ENCODE measurements at places on chromosomes 13 and 19.
A peak's percentile ranks its signal among the peaks of the same experiment; 100 is the strongest.

GRCh38 chr19:37964109-37964508 lies 57.1 kb downstream of the SIPA1L3 start:
- DNase-seq = no peak

DNA sequence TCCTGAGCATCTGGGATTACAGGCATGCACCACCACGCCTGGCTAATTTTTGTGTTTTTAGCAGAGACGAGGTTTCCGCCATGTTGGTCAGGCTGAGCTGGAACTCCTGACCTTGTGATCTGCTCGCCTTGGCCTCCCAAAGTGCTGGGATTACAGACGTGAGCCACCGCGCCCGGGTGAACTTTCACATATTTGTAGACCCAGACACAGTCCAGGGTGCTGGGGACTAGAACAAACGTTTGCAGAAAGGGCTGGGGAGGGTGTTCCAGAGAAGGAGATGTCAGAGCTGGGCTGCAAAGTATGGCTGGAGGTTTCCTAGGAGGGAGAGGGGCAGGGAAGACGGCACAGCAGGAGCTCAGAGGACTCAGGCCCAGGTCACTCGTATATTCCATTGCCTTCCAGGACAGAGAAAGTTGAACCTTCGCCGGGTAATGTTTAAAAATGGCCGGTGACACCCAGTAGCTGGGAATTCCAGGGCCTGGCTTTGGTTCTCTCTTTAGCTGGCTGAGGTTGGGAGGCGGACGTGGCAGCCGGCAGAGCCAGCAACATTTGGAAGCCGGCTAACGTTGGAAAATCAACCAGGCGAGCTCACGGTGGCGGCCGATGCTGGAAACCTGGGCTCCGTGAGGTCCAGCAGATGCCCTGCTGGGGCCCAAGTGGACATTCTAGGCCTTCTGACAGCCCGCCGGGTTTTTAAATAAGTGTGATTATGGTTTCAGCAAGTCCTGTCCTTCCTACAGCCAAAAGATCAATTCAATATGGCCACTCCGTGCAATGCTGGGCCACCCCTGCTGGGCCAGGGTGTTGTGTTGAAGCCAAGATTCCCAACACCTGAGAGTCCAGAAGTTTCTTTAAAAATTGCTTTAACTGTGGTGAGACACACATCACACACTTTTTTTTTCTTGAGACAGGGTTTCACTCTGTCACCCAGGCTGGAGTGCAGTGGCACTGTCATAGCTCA lies 41.5 kb downstream of the NFIC start:
- no peak for DNase-seq

DNA sequence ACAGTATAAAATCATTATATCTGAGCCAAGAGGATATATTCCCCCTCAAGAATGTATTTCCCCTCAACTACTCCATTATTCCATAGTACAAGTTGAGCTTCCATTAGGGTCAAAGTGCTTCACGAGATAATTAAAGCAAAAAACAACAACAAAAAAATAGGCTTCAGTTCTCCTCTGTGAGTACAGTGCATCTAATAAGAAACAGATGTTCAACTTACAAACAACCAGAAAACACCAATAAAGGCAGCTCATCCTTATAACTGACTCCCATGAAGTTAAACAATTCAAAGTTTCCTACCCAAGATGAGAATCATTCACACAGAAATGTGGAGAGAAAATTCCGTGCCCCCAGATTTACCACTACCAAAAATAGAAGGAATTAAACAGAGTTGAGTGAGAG lies 854.4 kb downstream of the PCDH9 start:
- DNase-seq = no peak

DNA sequence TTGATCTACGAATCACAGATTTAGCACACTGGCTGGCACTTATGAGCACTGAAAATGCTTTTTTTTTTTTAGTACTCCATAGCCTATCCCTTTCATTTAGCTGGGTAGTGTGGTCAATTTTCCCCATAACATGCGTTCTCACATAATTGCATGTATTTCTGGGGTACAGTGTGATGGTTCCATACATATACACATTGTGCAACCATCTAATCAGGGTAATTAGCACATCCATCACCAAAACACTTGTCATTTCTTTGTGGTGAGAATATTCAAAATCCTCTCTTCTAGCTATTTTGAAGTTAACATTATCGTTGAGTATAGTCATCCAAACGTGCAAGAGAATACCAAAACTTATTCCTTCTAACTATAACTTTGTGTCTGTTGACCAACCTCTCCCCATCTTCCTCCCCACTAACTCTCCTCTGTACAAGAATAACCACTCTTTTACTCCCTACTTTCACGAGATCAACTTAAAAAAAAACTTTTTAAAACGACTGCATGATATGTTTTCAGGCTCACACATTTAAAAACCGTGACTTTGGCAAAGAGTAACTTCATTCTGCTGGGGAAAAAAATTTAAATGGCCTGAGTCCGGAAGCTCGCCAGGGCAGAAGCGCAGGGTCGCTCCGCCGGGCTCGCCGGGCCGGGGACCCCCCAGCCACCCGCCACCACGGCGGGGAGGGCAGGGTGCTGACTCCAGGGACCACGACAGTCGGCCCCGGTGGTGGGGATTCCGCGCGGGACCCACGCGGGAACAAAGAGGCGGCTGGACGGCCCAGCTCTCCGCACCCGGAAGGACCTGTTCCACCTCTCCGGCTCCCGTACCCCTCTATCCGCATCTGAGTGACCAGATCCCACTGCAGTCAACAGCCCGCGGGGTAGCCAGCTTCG lies 868 bp upstream of the UBAC2 start:
- no peak for DNase-seq

DNA sequence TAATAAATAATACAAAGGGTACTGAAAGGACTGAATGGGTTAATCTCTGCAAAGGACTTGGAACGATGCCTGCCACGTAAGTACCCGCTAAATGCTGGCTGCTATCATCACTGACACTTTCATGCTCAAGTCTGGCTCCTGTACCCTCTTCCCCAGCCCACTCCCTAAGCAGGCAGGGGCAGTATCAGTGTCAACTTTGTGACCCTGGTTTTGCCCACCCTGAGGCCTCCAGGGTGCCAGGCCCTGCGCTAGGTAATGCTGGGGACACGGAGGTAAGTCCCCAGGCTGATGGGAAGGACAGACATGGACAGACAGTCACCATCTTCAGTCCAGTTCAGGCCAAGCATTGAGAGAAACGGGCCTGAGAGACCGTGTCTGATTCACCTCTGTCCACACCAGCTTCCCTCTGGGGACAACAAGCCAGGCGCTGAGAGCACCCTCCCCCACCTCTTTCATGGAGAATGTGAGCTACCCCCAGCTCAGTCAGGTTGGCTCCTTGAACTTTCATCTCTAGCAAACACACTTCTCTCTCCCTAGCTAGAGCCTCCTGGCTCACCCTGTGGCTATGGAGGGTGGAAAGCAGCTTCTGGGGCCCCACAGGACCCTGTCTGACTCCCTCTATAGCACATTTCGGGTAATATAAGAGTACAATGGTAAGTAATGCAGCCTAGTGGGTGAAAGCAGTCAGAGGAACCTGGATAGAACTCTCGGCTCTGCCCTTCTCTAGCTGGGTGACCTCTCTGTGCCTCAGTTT lies 800 bp downstream of the ETFB start:
- DNase-seq = peak; percentile 33

DNA sequence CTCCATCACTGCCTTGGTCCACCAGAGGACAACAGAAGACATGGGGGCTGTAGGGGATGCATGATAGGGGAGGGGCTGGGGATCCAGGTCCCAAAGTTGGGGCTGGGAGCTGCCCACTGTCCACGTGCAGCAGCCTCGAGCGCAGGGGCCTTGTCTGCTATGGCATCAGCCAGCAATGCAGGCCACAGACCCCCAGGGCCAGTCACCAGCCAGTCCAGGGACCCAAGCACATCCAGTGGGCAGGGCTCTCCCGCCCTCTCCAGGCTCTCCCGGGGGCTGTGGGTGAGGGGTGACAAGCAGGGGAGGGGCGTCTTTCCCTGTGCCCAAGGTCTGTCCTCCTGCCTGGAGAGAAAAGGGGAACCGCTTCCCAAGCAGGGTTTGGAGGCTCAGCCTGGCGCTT lies 32.8 kb downstream of the PEPD start:
- DNase-seq = no peak

GRCh38 chr13:97753942-97754670 lies 199.4 kb upstream of the IPO5 start:
- DNase-seq = no peak

GRCh38 chr13:71860547-71861138 lies 6.4 kb downstream of the DACH1 start:
- no peak for DNase-seq

DNA sequence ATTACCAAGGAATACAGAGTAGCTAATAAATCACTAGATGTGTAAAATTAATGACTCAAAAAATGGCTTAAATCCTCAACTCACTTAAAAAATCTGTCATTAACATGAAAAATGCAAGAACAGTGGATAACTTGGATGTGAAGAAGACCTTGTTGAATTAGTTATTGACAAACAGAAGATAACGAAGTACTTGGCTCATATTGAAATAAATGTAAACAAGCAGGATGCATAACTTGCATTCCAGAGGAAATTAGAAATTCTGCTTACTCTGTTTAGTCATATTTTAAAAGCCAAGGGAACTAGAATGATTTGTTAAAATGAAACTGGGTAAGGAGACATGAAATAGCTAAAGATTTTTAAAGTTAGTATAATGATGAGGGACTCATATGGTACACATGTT lies 1812.2 kb downstream of the PCDH9 start:
- DNase-seq = no peak

- DNase-seq = no peak
These were observed 86.3 kb downstream of the LRCH1 start for GRCh38 chr13:46639033-46639981.

DNA sequence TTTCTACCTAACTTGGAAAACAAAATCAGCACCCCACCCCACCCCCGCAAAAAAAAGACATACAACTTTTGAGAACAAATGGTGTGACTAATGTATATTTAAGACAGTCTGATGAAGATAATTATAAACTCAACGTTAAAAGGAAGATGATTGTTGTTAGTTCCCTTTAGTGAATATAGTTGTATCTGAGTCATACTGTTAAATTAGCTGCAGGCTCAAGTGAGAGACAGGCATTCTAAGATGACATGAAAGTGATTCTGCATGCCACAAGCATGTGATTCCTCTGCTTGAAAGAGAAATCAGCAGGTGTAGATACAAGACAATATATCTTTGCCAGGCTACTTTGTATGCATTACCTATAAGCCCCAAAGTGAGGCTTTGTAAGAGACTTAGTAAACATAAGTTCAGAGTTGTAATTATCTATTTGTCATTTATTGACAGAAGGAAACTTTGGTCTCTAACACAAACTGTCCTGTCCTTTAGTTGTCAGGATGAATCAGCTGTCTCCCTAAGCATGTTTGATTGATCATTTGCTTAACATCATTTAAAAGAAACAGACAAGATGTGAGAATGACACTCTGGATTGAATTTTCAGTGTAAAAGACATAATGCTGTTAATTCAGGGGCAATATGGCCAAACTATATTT lies 319.4 kb upstream of the HTR2A start:
- no peak for DNase-seq

DNA sequence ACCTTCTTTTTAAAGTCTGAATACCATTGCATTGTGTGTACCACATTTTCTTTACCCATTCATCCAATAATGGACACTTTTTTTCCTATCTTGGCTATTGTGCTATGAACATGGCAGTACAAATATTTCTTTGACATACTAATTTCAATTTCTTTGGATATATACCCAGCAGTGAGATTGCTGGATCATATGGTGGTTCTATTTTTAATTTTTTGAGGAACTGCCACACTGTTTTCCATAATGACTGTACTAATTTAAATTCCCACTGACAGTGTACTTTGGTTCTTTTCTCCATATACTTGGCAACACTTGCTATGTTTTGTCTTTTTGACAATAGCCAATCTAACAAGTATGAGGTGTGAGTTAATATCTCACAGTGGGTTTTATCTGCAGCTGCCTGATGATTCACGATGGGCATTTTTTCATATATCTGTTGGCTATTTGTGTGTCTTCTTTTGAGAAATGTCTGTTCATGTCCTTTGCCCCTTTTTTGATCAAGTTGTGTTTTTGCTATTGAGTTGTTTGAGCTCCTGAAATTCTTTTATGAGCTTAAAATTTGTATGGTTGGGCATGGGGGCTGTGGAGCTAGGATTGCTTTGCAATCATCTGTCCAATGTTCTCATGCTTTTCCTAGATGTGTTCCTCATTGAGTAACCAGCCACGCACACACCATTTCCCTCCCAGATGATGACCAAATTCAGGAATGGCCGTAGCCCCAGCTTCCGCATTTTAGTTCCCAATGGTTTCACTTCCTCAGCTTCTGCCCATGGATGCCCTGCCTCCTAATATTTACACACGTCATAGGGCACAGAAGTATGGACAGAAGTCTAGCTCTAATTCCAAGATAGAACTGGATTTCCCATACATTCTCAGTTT lies 380.0 kb upstream of the SGCG start:
- no peak for DNase-seq

- no peak for DNase-seq
These were observed 7.5 kb upstream of the OR10H5 start for GRCh38 chr19:15779756-15780476.

DNA sequence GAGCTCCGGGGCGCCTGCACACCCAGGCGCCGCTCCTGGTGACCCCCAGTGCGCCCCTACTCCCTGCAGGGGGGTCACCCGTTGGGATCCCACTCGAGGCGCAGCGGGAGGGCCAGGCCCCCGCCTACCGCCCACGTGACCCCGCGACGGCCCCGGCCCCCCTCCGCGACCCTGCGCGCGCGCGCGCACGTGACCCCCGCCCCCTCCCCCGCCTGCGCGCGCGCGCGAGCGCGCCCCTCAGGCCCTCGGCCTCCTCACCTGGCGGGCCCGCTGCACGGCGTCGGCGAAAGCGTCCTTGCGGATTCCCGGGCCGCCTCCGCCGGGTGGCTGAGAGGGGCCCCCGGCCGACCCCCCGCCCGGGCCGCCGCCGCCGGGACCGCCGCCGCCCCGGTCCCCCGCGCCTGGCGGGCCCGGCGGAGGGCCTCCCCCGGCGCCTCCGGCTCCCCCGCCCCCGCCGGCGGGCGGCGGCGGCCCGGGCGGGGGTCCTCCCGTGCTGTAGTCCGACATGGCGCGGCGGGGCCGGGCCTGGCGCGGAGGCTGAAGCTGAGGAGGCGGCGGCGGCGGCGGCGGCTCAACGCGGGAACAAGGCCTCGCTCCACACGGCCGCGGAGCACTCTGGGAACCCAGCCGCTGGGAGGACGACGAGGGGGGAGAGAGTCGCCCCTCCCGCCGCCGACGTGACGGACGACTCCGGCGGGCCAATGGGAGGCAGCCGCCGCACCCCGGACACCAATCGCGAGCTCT lies at the start of gene KHSRP:
KHSRP (minus strand) TSS at position 617 of the 744 bp plus-strand sequence; CDS start at position 507, 110 bp downstream.
- DNase-seq = peak; percentile 34

DNA sequence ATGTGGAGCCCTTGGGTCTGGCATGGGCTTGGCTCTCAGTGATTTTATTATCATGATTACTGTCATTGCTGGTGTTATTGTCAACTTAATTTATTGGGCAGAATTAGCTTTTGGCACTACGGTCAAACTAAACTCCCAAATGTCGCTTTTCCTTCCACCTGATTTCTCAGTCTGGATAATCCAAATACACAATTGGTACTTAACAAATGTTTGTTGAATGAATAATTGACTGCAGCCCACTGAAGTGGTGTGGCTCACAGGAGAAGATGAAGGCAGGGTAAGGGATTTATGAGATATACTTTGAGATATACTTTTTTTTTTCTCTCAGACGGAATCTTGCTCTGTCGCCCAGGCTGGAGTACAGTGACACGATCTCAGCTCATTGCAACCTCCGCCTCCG lies 1.5 kb downstream of the COLGALT1 start:
- no peak for DNase-seq

- DNase-seq = no peak
These were observed 752 bp upstream of the HAS1 start for GRCh38 chr19:51724543-51724942.
